ENCODE measurements at places on chromosomes 5 and 9.

DNA sequence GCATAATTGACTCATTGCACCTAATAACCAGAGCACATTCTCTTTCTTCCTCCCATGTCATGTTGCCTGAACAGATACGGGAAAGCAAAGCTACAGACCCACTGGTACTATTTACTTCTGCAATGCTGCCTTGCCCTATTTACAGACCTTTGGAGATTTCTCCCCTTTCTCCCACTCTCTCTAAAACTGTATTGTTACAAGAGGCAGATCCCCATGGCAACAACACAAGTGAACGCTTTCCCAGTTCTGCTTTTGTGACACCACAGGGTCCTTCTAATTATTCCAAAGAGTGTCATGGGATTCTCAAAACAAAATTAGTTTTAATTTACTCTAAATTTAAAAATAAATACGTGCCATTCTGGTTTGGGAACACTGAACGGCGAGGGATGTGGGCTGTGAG, 104.7 kb downstream of the KCTD16 start:
- DNase-seq, result no peak

DNA sequence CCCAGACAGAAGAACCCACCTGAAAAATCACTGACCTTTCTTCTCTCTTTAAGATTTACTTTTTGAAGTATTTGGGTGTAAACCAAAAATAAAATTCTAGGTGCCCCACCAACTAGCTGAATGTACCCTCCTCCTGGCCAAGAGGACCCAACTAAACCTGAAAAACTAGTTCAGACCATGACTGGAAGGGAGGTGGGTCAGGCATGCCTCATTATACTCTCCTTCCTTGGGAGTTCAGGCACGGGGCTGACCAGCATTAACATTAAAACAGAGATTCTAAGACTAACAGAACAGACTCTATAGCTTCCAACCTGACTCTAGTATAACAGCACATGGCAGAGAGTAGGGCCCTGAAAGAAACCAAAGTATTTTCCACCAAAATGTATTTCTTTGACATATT, 61.4 kb downstream of the CERT1 start:
- DNase-seq, result no peak

DNA sequence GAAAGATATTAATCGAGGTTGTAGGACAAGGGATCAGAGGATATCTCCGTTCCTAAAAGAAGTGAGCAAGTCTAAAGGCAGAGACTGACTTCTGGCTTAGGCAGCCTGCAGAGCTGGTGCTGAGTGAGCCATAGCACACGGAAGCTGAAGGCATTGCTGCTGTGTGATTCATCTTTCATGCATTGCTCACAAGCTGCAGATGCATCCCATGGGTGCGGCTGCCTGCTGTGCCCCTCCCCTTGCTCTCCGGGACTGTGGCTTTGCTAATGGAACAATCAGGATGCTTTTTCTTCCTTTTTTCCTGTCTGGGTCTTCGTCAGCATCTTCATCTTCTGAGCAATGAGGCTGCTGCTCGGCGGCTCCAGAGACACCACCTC, 341.4 kb downstream of the DIRAS2 start:
- no peak for DNase-seq

DNA sequence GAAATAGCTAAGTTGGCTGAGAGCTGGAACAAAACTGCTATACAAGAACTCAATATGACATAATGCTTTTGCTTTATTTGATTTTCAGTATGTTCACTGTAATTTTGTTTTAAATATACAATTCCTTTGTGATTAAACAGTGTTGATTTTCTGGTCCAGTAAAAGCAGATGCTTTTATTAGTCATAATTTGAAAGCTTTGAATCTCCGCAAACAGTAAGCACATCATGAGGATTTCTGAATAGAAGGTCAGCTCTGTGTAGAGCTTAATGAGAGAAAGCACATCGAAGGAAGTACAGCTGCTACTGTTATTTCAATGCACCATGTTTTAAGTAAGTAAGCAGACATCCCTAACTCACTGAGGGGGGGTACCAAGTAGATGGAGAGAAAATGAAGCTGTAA, 701.3 kb upstream of the ACO1 start:
- DNase-seq, result no peak

GRCh38 chr5:104891596-104891995, 1329.0 kb upstream of the NUDT12 start:
- DNase-seq, result no peak

Measured in stimulated activated effector memory CD8-positive, alpha-beta T cell treated with anti-CD3 and anti-CD28 coated beads, Interleukin-12 subunit alpha, Interleukin-12 subunit beta, amount 100 ng/mL, for 72 hours (primary cell).